NCI-H460 (cell line): ENCODE measurements at places on chromosomes 5 and 9. TPM values are rescaled to one million over a fixed set of nuclear protein-coding genes. Genes with fewer than 3 reads are reported as not detected.

- DNase-seq: no peak
Measured at GRCh38 chr9:117334101-117334500, 80.8 kb downstream of the ASTN2 start.

GRCh38 chr5:119930490-119930889, 301.1 kb downstream of the FAM170A start:
- DNase-seq: no peak

- DNase-seq: no peak
Measured at GRCh38 chr9:97480749-97481148, 20.7 kb upstream of the TMOD1 start.

GRCh38 chr9:77997611-77998284, 33.9 kb downstream of the GNAQ start:
- no peak for DNase-seq

GRCh38 chr9:69945671-69946141, 97.9 kb upstream of the MAMDC2 start:
- DNase-seq: no peak

GRCh38 chr9:129281506-129282145, 103.6 kb upstream of the IER5L start:
- no peak for DNase-seq

- no peak for DNase-seq
Measured at GRCh38 chr5:77669677-77670076, 31.2 kb upstream of the OTP start.

DNA sequence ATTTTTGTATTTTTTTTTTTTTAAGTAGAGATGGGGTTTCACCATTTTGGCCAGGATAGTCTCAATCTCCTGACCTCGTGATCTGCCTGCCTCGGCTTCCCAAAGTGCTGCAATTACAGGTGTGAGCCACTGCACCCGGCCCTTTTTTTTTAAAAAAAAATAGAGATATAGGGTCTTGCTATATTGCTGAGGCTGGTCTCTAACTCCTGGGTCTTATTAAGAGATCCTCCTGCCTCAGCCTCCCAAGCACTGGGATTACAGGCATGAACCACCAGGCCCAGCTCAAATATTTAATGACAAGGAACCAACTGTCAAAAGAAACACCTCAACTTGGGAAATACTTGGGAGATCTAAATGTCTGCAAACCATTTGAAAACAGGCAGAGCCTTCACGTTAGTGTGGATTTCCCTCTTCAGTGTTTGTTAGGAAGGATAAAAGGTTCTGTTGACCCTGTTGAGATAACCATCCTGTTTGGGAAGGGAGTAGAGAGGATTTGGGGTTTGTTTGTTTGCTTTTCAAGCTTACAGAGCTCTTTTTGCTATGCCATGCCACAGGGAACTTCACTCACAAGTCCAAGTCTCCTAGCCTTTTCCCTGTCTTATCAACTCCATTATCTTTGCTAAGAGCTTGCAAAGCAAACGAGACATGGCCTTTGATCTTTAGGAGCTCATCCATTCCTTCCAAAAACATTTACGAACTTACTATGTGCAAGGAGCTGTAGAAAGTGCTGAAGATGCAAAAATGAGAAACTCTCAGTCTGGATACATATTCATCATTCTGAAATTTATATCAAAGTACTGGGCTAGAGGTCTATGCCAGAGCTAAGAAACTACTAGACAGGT, 7.5 kb downstream of the FAXDC2 start:
- no peak for DNase-seq

- no peak for DNase-seq
Measured at GRCh38 chr5:122312591-122313406, 762 bp downstream of the SNCAIP start.

GRCh38 chr9:115359017-115359780, 241.2 kb upstream of the TNC start:
- no peak for DNase-seq

DNA sequence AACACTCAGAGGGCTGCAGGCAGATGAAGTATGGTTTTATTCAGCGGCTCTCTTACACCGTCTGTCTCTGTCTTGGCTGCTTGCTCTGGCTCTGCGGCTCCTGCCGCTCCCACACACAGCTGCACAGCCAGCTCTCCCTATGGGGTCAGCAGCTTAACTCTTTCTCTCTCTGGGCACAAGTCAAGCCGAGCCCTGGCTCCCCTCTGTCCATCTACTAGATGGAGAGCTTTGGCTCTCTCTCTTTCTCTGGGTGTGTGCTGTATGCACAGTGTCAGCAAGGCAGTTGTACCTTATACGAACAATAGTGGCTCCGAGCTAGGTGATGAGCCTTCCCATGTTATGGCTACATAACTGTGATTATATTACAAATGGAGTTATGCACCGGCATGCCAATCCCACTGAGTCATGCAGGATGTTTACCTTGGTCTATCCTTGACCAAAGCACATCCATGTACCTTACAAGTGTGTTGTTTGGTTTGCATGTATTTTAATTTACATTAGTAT, 19.3 kb upstream of the PPP2CA start:
- DNase-seq: no peak

GRCh38 chr9:133717113-133718031, 20.8 kb downstream of the SARDH start:
- no peak for DNase-seq

- DNase-seq: no peak
Measured at GRCh38 chr5:170362102-170362501, 27.1 kb downstream of the KCNMB1 start.

GRCh38 chr9:2180154-2180553, 165.0 kb downstream of the SMARCA2 start:
- no peak for DNase-seq

The FBP2 gene
- total RNA-seq: not detected in 2 replicates

The WNT8A gene
- not detected in 2 replicates for total RNA-seq

The CD180 gene
- total RNA-seq: not detected in 2 replicates

The DEPDC1B gene
- total RNA-seq: 38.4 and 39.4 TPM in 2 replicates

The ZCCHC7 gene
- 16.5 and 18.9 TPM in 2 replicates for total RNA-seq

The FOXD4L3 gene
- not detected in 2 replicates for total RNA-seq

The TRPM3 gene
- 1.1 and 1.7 TPM in 2 replicates for total RNA-seq

The UBE2QL1 gene
- total RNA-seq: 0.20 and 0.29 TPM in 2 replicates
